ENCODE measurements at places on chromosomes 5 and 9. TPM values are rescaled to one million over a fixed set of nuclear protein-coding genes. Genes with fewer than 3 reads are reported as not detected.

DNA sequence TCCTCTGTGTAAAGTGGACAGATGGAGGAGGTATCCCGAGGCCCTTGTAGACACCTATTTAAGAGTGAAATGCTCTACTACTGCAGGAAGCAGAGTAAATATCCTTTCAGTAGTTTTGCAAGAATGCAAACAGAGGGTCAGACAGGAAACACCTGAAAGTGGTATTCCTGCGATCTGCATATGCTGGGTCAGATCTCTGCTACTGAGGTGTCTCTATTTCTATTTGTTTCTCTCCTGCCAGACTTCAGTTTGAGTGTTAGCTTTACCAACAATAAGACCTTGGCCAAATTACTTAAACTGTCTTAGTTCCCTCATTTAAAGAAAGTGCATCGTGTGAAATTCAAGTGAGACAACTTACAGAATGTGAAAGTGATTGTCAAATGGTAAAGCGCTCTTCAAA is 47.6 kb downstream of the JAKMIP2 start:
- DNase-seq, result no peak

GRCh38 chr5:94080390-94080789 is 339.0 kb upstream of the POU5F2 start:
- DNase-seq, result no peak

GRCh38 chr5:161078793-161079192 is 226.8 kb upstream of the ATP10B start:
- DNase-seq, result no peak

Gene C9orf153
- total RNA-seq, result 0.20 TPM

- DNase-seq, result no peak
Measured at GRCh38 chr5:8944005-8944404, 601.9 kb downstream of the SEMA5A start.

DNA sequence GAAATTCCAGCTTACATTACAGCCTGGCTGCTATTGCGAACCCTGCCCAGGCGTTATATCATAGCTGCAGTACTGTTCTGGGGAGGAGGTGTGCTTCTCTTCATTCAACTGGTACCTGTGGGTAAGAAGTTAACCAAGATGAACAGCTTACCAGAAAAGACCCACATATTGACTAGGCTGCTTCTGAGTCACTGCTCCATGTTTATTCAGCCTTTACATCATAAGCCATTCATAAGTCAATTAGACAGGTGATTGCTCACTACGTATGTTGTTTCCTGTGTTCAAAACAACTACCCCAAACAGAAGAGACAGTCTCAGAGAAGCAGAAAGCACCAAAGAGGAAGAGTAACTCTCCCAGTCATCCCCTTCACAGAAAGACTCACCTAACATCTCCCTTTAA is 34.7 kb upstream of the SLC22A5 start:
- no peak for DNase-seq

GRCh38 chr5:107652839-107653607 is 17.7 kb downstream of the EFNA5 start:
- DNase-seq, result no peak

- peak; percentile 43 for DNase-seq
Measured at GRCh38 chr9:134136118-134136995, 475 bp downstream of the WDR5 start.

DNA sequence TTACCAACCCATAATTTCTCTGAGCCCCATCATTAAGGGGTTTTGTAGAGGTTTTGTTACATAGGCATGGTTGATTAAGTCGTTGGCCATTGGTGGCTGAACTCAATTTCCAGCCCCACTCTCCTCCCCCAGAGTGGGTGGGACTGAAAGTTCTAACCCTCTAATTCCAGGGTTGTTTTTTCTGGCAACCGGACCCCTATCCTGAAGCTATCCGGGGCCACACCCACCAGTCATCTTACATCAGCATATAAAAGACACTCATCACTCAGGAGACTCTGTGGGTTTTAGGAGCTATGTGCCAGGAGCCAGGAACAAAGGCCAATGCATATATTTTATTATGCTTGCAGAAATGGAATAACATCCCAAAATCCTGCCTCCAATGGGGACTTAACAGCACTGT is 186.0 kb downstream of the NXNL2 start:
- DNase-seq, result no peak

Gene PCDHGC4
- total RNA-seq, result 0.92 TPM

DNA sequence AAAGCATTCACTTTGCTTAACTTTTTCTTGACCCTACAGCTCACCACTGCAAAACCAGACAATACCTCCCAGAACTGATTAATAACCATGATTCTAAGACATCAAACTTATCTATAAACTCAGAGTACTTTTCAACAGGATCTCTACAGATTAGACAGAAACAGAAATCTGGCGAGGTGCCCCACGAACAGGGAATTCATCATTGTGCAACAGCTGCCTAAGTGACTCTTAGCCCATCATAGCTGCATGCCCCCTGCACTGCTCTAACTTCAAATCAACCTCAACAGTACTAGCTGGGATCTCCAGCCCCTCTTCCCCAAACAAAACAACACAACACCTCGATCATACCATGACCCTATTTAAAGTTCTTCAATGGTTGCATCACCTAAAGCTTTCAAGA is 16.1 kb upstream of the COL23A1 start:
- no peak for DNase-seq

DNA sequence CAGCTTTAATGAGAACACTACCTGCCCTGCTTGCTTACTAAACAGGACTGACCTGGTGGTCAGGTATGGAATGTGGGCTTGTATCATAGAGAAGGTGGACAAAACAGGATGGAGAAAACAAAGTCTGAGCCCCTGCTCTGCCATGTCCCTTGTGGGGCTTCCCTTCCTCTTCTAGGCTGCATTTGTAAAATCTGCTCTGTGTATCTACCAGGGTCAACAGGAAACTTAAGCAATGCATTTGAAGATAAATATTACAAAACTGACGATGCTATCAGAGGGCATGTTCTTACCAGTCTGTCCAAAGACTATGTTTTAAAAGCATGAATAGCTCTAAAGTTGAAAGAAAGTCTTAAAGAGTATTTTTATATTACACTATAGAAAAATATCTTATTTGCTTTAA is 228.7 kb downstream of the DCP2 start:
- DNase-seq, result no peak

DNA sequence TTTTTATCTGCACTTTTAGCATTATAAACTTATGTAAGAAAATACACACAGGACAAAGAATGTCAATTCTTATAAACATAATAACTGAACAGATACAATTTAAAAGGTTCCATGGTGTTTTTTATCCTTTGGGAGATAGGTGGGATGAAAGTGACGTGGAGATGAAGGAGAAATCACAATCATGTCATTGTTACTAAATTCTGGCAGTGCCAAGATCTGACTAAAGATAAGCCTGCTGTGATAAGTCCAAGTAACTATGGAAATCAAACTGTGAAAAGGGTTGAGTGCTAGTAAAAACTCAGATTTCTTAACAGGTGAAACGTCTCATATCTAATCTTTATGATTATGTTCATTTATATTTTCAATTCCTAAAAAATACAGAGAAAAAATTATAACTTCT is 11.1 kb downstream of the LEAP2 start:
- DNase-seq, result no peak

GRCh38 chr9:128614728-128615127 is 41.9 kb downstream of the DYNC2I2 start:
- no peak for DNase-seq

DNA sequence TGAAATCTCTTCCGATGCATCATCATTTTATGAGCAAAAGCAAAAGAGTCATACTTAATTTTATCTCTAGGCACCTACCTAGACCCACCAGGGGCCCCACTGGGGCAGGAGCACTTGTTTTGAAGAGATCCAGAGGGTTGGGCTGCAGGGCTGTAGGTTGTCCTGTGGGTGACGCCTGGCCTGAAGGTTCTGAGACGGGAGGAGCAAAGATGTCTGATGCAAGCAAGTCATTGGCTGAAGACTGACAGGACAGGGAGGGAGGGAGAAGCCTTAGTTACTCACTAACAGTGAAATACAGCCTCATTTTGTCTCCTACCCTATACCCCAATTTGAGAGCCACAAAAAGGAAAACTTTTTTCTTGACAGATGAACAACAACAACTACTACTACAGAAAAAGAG is 17.1 kb upstream of the C9 start:
- DNase-seq, result no peak

GRCh38 chr5:640461-641330 is 28.6 kb downstream of the CEP72 start:
- DNase-seq, result no peak

GRCh38 chr9:120904061-120904977 is 22.3 kb downstream of the TRAF1 start:
- no peak for DNase-seq

- DNase-seq, result no peak
Measured at GRCh38 chr9:8012986-8013385, 213.4 kb upstream of the DMAC1 start.

Gene KCTD16
- total RNA-seq, result not detected

GRCh38 chr5:76391014-76391413 is 12.1 kb upstream of the IQGAP2 start:
- DNase-seq, result no peak

Gene TLX3
- total RNA-seq, result not detected

Gene SPAAR
- total RNA-seq, result 2.1 TPM

- no peak for DNase-seq
Measured at GRCh38 chr5:82259172-82259800, 18.9 kb downstream of the RPS23 start.

- no peak for DNase-seq
Measured at GRCh38 chr5:54492178-54492577, 25.4 kb upstream of the SNX18 start.

Gene SLC22A4
- total RNA-seq, result 3.8 TPM

DNA sequence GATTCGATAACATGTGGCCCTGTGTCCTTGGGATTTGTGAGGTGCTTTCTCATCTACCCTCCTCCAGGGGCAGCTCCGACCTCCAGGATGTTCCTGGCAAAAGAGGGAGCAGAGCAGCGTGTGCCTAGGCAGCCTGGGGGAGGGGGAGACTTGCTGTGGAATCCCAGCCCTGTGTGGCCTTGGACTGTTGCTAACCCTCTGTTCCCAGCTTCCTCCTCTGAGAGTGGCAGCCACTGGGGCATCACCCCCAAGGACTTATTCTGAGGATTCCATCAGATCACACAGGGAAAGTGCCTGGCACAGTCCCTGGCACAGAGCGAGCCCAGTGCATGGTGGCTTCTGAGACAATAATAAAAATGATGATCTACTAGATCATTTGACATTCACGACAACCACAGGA is 265.1 kb upstream of the MVB12B start:
- DNase-seq, result no peak

Gene PAEP
- total RNA-seq, result not detected

DNA sequence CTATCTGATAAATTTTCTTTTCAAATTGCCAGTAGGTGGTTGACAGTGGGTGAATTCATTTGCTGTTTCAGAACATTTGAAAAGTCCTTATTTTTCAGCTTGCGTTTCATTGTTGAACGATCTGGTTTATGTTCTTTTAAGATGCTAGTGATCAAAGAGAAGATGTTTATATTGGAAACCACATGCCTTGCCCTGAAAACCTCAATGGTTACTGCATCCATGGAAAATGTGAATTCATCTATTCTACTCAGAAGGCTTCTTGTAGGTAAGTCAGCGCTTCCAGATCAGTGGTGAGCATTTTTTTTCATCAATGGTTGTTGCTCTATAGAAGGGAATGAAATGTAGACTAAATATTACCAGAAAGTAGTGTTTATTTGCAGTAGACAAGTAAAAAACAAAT is 16.6 kb upstream of the CAVIN4 start:
- DNase-seq, result no peak

Gene SPAG8
- total RNA-seq, result 0.15 TPM

Gene C5orf46
- not detected for total RNA-seq

Gene FOXD4L3
- total RNA-seq, result not detected

DNA sequence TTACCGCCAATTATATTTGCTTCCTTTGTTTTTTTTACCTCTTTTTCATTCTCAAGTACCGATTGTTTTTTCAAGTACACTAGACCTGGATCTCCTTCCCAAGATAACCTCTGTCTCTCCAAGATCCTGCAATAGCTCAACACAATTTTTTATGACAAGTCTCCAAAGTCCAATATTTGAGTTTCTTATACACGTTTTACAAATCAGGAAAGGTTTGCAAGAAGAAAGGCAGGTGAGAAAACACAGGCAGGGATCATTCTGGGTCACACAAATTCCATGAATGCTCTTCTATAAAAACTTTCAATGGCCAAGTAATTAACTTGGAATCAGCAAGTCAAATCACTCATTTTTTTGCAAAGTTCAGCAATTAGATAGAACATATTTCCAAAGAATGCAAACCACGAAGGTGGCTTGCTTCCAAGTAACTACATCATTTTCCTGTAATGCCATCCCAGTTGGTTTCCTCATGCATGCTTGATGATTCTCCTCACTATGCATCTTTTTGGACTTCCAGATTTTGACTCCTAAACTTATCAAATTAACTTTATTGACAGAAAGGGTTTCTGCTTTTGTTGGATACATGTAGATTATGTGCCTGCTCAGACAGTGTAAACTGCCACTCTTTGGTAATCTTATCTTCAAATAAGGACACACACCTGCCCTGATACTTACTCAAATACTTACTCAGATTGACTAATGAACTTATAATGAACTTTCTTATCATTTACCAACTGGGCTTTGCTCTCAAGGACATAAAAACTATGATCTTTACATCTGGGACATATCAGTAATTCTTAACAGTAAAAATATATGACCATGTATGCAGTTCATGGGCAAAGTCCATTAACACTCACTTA is 24.7 kb upstream of the IFNE start:
- no peak for DNase-seq

DNA sequence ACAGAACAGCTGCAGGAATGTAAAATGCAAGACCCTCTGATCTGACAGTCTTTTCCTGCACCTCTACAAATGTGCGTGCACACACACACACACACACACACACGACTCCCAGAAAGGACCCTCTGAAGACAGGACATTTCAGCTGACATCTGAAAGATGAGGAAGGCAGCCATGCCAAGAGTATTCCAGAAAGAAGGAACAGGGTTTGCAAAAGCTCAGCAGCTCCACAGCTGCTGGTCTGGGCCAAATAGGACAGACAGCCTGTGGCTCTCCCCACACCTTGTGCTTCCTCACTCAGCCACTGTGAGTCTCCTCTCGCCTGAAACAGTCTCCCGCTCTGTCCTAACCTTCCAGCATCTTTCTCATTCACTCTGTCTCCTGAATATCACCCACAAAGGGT is 189.0 kb downstream of the PALM2AKAP2 start:
- no peak for DNase-seq
